ENCODE measurements at places on chromosomes 11 and 22.

DNA sequence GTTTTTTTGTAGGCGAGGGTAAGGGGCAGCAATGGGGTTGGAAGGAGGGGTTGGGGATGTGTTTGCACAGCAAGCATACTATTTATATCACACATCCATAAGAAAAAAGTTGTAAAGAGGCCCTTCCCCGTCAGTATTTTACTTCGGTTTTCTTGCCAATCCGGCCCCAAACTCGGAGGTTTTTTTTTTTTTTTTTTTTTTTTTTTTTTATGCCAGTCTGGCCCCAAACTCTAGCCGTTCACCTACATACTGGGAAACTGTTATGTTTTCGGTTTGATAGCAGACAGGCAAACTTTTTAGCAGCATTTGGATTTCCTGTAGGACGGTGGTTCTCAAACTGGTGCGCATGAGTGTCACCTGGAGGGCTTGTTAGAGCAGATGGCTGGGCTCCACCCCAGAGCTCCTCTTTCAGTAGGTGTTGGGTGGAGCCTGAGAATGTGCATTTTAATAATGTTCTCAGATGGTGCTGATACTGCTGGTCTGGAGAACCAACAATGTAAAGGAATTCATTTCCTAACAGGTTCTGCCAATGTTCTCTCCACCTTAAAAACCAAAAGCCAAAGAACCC lies 76.5 kb upstream of the ZBED5 start:
- peaks cover 7% of the 10 kb centered on the region for H3K4me1 ChIP-seq
- no peak for DNase-seq
- no peaks in the 10 kb centered on the region for H3K36me3 ChIP-seq
- peak overlapping the region; percentile 73 for H3K27ac ChIP-seq
- H3K4me3 ChIP-seq: peak overlapping the region; percentile 56

GRCh38 chr22:26700886-26701285 lies 43.5 kb downstream of the MIAT start:
- H3K4me1 ChIP-seq: no peaks in the 10 kb centered on the region
- no peaks in the 10 kb centered on the region for H3K27me3 ChIP-seq
- peaks cover 26% of the 10 kb centered on the region for H3K36me3 ChIP-seq
- H3K4me3 ChIP-seq: no peak overlapping the region
- DNase-seq: no peak

DNA sequence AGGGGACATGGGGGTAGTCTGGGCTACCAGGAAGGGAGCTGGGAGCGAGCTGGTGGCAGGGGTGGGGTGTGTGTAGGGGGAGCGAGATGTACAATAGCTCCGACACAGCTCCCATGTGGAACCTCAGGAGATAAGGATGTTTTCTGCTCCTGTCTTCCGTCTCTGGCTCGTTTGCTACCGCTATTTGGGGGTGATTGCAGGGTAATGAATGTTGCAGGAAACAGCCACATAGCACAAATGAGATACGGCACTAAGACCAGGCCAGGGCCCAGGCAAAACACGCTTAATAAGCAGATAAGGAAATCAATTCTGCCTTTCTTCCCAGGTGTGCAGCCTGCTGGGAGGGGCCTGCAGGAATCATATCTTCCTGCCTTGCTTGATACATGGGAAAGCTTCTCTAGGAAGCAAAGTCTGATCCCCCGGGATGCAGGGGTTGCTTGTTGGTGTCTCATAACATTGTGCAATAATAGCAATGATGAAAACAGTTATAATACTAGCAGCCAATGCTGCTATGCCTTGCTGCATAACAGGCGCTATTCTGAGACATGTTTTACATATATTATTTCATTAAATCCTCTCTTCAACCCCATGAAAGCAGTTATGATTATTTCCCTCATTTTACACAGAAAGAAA lies 158.7 kb downstream of the ST3GAL4 start:
- DNase-seq: no peak
- H3K27me3 ChIP-seq: no peaks in the 10 kb centered on the region
- no peak overlapping the region for H3K27ac ChIP-seq
- no peaks in the 10 kb centered on the region for H3K36me3 ChIP-seq
- peaks cover 9% of the 10 kb centered on the region for H3K4me1 ChIP-seq

DNA sequence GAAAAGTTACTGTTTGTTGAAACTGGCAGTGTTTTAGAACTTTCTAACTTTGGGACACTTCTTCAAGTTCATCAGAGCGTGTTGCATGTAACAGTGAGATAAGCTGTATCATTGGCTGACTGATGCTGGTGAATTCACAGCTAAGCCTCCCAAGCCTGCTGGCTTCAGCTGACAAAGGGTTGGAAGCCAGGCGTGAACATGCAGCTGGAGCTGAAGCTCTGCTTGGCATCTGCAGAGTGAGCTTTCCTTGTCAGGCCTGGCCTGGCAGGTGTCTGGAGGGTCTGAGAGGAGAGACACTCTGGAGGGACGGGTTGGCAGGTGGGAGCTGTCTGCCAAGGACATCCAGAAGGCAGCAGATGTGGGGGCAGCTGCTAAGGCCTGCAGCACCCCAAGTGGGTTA lies 1.5 kb downstream of the AMPD3 start:
- peaks cover 6% of the 10 kb centered on the region for H3K27me3 ChIP-seq
- no peak overlapping the region for H3K27ac ChIP-seq
- H3K4me1 ChIP-seq: no peaks in the 10 kb centered on the region
- H3K36me3 ChIP-seq: no peaks in the 10 kb centered on the region
- peak overlapping the region; percentile 65 for H3K4me3 ChIP-seq

GRCh38 chr22:43388420-43388851 lies 23.4 kb upstream of the MPPED1 start:
- H3K4me3 ChIP-seq: no peak overlapping the region
- H3K4me1 ChIP-seq: no peaks in the 10 kb centered on the region
- peaks cover 34% of the 10 kb centered on the region for H3K27me3 ChIP-seq
- no peak overlapping the region for H3K27ac ChIP-seq
- peak; percentile 59 for DNase-seq
- no peaks in the 10 kb centered on the region for H3K36me3 ChIP-seq

- DNase-seq: no peak
- peak overlapping the region; percentile 33 for H3K27ac ChIP-seq
- H3K4me1 ChIP-seq: peaks cover 11% of the 10 kb centered on the region
- H3K36me3 ChIP-seq: peaks cover 89% of the 10 kb centered on the region
- peaks cover under 1% of the 10 kb centered on the region for H3K27me3 ChIP-seq
- no peak overlapping the region for H3K4me3 ChIP-seq
These were observed 6.3 kb downstream of the MCAM start for GRCh38 chr11:119310682-119311052.

GRCh38 chr11:35682230-35683173 lies 19.9 kb downstream of the TRIM44 start:
- H3K27me3 ChIP-seq: no peaks in the 10 kb centered on the region
- H3K4me1 ChIP-seq: peaks cover 39% of the 10 kb centered on the region
- H3K36me3 ChIP-seq: peaks cover 24% of the 10 kb centered on the region

GRCh38 chr11:79498667-79499066 lies 57.8 kb upstream of the TENM4 start:
- DNase-seq: no peak
- no peaks in the 10 kb centered on the region for H3K4me1 ChIP-seq
- H3K27ac ChIP-seq: no peak overlapping the region
- no peaks in the 10 kb centered on the region for H3K36me3 ChIP-seq
- H3K27me3 ChIP-seq: peaks cover under 1% of the 10 kb centered on the region
- H3K4me3 ChIP-seq: no peak overlapping the region

- DNase-seq: no peak
- no peak overlapping the region for H3K27ac ChIP-seq
- no peaks in the 10 kb centered on the region for H3K36me3 ChIP-seq
- no peaks in the 10 kb centered on the region for H3K27me3 ChIP-seq
These were observed 423.7 kb upstream of the ANO5 start for GRCh38 chr11:21769188-21769587.

- no peaks in the 10 kb centered on the region for H3K36me3 ChIP-seq
- no peaks in the 10 kb centered on the region for H3K27me3 ChIP-seq
- H3K4me3 ChIP-seq: no peak overlapping the region
- peaks cover 7% of the 10 kb centered on the region for H3K4me1 ChIP-seq
- DNase-seq: peak; percentile 80
These were observed 23.9 kb downstream of the TSPAN32 start for GRCh38 chr11:2325719-2326118.

GRCh38 chr22:46740910-46741780 lies 3.1 kb upstream of the CERK start:
- H3K36me3 ChIP-seq: no peaks in the 10 kb centered on the region
- no peak overlapping the region for H3K4me3 ChIP-seq
- no peaks in the 10 kb centered on the region for H3K27me3 ChIP-seq
- H3K27ac ChIP-seq: peak overlapping the region; percentile 80

DNA sequence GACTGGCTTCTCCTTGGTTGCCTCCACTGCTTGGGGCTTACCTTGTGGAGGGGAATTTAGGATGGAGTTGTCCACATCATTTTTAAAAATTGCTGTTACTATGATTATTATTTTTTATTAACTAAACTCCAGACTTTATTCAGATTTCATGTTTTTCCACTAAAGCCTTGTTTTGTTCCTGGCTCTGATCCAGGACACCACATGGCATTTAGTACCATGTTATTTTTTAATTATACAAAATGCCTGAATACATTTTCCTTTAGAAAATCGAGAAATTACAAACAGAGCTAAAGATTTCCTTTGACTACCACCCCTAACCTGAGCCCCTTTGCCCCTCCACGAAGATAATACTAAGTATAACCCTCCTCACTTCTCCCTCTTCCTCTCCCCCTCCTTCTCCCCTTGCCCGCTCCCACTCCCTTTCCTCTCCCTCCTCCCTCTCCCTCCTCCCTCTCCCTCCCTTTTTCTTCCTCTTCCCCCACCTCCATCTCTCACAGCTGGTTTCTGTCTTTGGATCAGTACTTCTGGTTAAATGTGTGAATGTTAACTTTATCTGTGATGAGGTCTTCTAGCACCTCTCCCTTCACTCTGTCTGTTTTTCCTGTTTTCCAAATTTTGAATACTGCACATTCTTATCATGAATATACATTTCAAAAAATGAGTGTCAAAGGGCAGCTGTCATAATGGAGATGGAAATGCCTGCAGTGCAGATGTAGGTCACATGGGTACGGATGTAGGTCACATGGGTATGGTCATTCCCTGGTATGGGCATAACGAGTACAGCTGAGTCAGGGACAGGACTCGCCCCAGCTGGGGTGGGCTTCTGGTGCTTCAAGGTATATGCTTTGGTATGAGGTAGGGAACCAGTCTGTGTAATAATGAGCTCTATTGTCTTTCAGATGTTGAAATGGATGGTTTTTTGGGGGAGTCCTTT lies 54.4 kb upstream of the OR4B1 start:
- peaks cover 2% of the 10 kb centered on the region for H3K4me1 ChIP-seq
- H3K27me3 ChIP-seq: no peaks in the 10 kb centered on the region
- H3K27ac ChIP-seq: no peak overlapping the region
- DNase-seq: no peak
- H3K4me3 ChIP-seq: no peak overlapping the region

DNA sequence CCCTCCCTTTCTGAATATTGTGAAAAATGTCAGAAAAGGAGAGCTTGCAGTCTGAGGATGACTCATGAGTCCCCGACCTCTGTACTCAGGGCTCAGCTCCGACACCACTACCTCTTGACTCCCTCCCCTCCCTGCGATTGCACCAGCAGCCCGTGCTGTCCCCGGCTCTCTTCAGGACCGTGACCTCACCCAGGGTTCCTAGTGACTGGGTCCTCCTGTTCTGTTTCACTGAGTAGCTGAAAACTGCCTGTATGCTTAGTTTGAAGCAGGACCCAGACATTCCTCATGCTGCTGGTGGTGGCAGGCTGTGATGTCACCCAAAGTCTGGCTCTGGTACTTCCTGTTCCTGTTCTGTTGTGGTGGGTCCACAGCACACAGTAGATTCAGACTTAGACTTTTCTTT lies 11.7 kb downstream of the PHRF1 start:
- H3K36me3 ChIP-seq: peaks cover 41% of the 10 kb centered on the region
- DNase-seq: no peak
- no peak overlapping the region for H3K4me3 ChIP-seq
- no peaks in the 10 kb centered on the region for H3K27me3 ChIP-seq
- no peaks in the 10 kb centered on the region for H3K4me1 ChIP-seq

GRCh38 chr11:57700425-57700824 lies 11.6 kb downstream of the MED19 start:
- H3K4me3 ChIP-seq: no peak overlapping the region
- H3K27ac ChIP-seq: no peak overlapping the region
- H3K4me1 ChIP-seq: no peaks in the 10 kb centered on the region
- peaks cover 37% of the 10 kb centered on the region for H3K36me3 ChIP-seq

DNA sequence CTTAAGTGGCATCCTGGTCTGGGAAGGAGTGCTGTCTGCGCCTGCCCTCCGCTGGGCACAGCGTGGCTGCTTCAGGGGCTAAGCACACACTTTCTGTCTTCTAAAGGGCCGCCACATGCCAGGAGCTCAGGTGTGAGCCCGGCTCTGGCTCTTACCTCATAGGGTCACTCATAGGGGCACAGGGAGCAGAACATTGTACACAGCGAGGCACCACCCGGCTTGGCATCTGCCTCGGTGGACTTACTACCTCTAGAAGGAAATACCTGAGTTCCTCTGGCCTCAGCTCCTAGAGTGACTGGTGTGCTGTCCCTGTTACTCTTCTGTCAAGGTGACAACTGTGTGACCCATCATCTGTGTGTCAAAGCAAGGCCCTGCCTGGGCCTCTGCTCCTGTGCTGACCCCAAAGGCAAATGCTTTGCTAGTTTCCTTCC lies 13.4 kb downstream of the NEAT1 start:
- H3K27me3 ChIP-seq: no peaks in the 10 kb centered on the region
- peaks cover 87% of the 10 kb centered on the region for H3K4me1 ChIP-seq
- DNase-seq: no peak

DNA sequence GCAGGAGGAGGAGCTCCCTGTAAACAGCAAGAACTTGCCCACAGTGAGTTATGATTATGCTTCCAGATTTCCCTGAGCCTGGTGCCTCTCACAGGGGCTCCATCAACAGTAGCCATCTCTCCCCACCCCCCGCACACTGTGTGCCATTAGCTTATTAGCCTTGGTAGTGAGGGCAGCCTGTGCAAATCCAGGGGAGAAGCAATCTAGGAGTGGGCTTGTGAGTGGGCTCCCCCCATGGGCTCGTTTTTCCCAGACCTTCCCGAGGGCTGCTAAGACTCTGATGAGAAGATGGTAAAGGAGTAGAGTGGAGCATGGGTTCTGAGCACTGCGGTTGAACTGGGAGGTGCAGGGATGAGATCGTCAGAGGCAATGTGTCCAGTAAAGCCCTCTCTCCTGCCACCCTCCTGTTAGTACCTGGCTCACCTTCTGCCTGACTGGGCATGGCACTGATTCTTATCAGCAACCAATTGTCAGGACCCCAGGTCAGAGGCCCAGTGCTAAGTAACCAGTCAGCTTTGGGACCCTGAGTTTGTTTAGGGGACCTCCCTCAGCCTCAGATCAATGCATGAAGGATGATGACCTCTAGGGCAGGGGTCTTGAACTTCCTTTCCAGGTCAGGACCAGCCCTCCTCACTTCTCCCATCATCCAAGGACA lies 38.4 kb upstream of the TP53I11 start:
- DNase-seq: no peak
- no peaks in the 10 kb centered on the region for H3K36me3 ChIP-seq
- no peak overlapping the region for H3K27ac ChIP-seq

DNA sequence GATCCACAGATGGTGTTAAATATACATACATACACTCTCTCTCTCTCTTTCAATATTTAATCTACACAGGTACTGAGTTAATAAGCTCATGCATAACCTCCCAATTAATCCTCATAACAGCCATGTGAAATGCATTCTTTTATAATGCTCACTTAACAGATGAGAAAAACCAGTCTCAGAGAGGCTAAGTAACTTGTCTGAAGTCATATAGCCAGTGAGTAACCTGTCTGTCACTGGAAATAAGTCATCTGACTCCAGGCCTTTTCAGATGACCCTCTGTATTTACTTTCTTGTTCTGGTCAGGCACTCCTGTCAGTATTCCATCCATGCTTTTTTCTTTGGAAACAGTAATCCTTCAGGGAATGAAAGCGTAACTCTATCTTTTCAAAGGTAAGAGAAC lies 594.0 kb upstream of the TENM4 start:
- H3K36me3 ChIP-seq: no peaks in the 10 kb centered on the region
- H3K4me3 ChIP-seq: no peak overlapping the region
- H3K27ac ChIP-seq: no peak overlapping the region
- no peak for DNase-seq
- H3K27me3 ChIP-seq: no peaks in the 10 kb centered on the region

Data from heart left ventricle (tissue), 16 donors.